KBM-7 (cell line): ENCODE measurements at places on chromosomes 5 and 9.
A peak's percentile ranks its signal among the peaks of the same experiment; 100 is the strongest.

GRCh38 chr9:101269591-101270283 lies 115.1 kb downstream of the BAAT start:
- DNase-seq, result no peak

GRCh38 chr9:91382298-91382697 lies 20.6 kb upstream of the AUH start:
- no peak for DNase-seq

DNA sequence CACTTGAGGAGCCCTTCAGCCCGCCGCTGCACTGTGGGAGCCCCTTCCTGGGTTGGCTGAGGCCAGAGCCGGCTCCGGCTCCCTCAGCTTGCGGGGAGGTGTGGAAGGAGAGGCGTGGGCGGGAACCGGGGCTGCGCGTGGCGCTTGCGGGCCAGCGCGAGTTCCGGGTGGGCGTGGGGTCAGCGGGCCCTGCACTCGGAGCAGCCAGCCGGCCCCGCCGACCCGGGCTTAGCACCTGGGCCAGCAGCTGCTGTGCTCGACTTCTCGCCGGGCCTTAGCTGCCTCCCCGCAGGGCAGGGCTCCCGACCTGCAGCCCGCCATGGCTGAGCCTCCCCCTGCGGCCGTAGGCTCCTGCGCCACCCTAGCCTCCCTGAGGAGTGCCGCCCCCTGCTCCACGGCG lies 6.2 kb upstream of the SHB start:
- no peak for DNase-seq

- DNase-seq, result no peak
These were observed 31.4 kb upstream of the PSD2 start for GRCh38 chr5:139763930-139764791.

- DNase-seq, result peak; percentile 61
These were observed 396.9 kb downstream of the PDE4D start for GRCh38 chr5:59496524-59497134.

DNA sequence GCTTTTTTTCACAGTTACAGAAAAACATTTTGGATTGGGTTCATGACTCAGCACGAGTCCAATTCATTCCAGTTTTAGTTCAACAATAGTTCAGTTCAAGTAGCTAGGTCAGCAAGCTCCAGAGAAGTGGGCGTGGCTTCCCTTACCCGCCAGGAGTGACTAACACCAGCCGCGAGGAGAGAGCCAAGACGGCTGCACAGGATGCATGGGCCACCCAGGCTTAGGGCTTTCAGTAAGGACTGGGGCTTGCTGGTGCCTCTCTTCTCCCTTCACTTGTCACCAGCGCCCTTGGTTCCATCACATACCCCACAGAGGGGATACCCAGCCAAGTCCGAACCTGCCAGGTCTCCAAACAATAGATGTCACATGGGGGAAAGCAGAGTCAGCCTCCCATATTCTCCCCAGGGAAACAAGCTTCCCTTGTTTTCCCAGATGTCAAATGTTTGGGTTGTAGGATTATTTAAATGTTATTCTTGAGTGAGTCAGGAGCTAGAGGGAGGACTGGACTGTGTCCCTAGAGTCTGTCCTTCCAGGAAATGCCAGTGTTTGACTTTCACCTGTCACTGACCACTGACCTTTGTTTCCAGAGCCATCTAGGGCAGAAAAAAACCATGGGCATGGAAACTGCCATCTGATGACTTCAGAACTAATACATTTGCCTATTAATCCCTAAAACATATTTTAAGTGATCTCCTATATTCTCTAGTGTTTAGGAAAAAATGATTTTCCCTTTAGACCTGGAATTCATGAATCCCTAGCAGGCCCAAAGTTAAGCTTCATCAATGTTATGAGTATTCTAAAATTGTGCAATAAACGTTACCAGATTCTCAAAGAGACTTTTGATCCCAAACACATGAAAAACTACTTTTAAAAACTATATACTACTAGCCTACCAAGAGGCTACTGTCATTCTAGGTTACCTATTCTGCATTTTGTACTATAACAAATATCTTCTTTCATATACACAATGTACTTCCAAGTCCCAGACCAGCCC lies 51.9 kb downstream of the NIPAL4 start:
- DNase-seq, result peak; percentile 3

DNA sequence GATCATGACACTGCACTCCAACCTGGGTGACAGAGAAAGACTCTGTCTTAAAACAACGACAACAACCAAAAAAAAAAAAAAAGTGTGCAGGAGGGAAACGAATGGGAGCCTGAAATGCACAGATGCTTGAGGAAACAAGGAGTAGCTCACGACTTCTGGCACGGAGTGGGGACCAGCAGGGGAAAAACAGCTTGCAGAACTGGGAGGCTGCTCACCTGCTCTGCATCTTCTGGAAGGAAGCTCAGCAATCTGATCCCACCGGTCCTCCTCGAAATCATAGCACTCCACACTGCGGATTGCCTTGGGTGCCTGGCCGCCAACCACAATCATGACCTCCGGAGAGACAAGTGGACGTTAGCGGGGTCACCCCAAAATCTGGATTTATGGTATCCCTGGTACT lies 96.2 kb downstream of the KLHL3 start:
- DNase-seq, result no peak

DNA sequence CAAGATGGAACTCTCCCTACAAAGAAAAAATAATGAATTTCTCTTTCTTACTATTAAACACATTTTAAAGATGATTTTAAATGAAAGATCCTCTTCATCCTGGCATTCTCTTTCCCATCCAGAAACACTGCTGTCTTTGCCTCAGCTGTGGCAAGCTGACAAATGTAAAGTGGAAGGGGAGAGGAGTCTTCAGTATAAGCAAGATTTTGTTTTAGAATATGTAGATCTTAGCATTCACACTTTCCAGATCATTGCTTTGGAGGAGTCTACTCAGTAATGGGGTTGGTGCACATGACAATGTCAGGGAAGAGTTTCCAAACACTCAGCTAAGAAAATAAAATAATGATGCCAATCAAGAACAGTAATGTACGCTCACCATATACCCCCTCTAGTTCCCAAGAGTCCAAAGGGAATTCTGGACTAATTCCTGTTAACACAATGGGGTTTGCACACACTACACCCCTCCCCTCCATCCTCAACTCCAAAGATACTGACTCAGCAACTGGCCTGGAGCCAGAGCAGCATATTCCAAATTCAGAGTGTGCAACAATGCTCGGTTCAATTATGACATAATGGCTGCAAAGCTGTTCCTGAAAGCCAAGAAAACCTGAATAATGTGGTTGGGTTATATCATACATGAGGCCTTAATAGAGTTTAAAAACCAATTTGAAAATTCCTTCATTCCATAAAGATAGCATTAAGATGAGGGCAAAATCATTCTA lies 4.6 kb downstream of the C5orf63 start:
- no peak for DNase-seq

GRCh38 chr9:94805051-94805489 lies 78.6 kb downstream of the AOPEP start:
- no peak for DNase-seq

DNA sequence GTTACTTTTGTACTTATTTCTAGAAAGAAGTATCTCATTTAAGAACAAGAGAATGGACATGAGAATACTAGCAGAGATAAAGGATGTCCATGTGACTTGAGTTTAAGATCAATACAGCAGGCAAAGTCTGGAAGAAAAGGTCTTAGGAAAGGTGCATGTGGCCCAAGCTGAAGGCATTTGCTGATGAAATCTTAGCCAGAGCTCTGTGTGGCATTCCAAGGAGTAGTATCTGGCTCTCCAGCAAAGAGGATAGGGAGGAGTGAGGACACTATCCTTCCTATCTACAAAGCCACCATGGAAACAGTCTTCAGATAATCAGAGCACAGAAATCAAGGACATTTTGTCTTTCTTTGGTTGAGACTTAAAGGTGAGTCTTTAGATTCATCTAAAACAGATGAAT lies 244.1 kb upstream of the RGMB start:
- DNase-seq, result no peak

DNA sequence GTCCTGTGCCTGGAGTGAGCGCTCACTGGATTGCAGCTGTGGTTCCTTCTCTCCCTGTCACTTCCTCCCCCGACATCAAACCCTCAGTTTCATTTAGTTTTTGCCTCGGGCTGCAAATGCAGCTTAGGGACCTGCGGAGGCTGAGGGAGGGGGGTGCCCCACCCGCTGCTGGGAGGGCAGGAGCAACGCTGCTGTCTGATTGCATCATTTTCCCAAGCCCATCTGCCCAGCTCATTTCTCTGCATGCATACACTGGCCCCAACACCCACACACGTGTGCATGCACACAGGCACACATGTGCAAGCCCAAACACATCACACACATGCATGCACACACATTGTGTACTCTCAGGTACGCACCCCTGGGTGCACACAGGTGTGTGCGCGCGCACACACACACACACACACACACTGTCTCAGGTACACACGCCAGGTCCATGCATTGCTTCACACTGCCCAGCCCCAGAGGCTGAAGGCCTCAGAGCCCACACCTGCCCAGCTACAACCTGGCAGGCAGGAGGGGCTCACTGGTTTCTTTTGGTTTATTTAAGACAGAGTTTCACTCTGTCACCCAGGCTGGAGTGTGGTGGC lies 3.4 kb downstream of the ASS1 start:
- peak; percentile 79 for DNase-seq

- no peak for DNase-seq
These were observed 183.9 kb upstream of the DMAC1 start for GRCh38 chr9:7983490-7983889.

- DNase-seq, result no peak
These were observed 10.7 kb upstream of the PTGR1 start for GRCh38 chr9:111610149-111610548.

GRCh38 chr5:6868575-6869215 lies 155.5 kb downstream of the TENT4A start:
- no peak for DNase-seq

DNA sequence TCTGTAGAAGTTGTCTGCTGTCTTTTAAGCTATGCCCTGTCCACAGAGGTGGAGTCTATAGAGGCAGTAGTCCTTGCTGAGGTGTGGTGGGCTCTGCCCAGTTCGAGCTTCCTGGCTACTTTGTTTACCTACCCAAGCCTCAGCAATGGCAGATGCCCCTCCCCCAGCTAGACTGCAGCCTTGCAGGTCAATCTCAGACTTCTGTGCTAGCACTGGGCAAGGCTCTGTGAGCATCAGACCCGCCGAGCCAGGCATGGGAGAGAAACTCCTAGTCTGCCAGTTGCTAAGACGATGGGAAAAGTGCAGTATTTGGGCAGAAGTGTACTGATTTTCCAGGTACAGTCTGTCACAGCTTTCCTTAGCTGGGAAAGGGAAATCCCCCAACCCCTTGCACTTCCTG lies 694.1 kb upstream of the CDH6 start:
- DNase-seq, result no peak

GRCh38 chr9:105484226-105484625 lies 36.4 kb downstream of the FSD1L start:
- no peak for DNase-seq

- peak; percentile 63 for DNase-seq
These were observed 60.1 kb downstream of the OTULIN start for GRCh38 chr5:14724633-14725032.

DNA sequence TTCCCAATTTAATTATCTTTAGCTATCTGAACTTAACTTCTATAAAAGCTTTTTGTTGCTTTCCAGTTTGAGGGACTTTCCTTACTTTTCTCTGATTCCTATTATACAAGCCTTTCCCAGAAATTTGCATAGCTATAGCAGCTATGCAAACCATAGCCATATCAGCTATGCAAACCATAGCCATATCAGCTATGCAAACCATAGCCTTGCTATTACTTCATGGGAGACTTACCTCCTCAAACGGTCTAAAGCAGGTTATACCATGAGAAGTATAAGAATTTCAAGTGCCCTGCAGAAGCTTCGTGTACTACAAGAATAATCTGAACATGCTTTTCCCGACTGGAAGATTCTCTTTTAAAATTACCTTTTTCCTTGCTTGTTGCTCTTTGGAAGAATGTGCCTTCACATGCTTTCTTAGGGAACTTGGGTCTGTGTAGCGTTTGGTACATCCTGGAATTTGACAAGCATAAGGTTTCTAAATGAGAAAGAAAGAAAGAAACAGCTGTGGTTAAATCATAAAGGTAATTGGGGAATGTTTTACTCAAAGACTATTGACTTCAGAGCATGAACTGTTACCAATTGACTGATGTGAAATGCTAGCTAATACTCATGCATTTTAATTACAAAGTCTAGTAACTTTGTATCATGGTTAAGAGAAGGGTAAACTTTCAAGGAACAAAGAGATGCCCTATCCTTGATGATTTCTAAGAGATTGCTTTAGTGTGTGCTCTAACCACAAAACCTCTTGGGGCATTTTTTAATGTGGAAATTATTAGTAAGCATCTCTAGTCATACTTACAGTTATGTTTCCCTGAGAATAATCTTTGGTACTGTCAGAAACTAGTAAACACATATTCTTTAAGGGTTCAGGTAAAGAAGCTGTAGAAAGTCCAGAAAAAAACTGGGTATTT lies 367.6 kb downstream of the GLIS3 start:
- no peak for DNase-seq

DNA sequence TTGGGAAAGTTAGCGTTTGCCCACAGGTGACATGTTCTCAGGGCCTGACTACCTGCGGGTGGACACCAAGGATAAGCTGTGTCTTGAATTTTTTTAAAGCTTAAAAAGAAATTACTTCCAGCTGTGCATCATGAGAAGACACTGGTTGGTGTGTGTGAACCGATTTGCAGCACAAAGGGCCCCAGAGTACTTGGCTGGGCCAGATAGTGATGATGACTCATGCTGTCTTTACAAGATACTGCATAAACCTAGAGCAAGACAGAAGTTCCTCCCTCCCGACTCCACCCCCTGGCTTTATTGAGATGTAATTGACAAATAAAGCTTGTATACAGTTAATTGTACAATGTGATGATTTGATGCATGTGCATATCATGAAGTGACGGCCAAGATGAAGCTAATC lies 212.8 kb downstream of the NXNL2 start:
- DNase-seq, result no peak

DNA sequence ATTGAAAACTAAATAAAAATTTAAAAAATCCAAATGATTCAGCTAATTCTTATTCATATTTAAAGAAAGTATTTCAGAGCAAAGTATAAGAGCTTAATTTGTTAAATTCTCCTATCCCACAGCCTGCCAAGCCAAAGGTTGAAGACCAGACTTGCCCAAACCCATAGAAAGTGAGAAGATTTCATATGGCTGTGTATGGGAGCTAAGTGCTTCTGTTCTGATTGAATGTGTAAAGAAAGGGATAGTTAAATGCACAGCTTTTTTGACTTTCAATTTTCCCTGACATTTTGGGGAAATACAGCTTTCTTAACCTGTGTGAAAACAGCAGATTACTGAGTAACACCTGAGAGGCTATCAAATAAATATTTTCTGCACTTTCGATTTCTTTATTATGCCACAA lies 125.0 kb upstream of the MTAP start:
- DNase-seq, result no peak

- no peak for DNase-seq
These were observed 55.0 kb downstream of the PAPPA start for GRCh38 chr9:116208417-116209232.

- DNase-seq, result peak; percentile 55
These were observed 231.7 kb downstream of the ARHGAP26 start for GRCh38 chr5:143001764-143002351.
